Stimulated activated CD8-positive, alpha-beta memory T cell treated with anti-CD3 and anti-CD28 coated beads, Interleukin-2, amount 100 ng/mL, for 1 hour (primary cell): ENCODE measurements at places on chromosomes 3 and 15.

DNA sequence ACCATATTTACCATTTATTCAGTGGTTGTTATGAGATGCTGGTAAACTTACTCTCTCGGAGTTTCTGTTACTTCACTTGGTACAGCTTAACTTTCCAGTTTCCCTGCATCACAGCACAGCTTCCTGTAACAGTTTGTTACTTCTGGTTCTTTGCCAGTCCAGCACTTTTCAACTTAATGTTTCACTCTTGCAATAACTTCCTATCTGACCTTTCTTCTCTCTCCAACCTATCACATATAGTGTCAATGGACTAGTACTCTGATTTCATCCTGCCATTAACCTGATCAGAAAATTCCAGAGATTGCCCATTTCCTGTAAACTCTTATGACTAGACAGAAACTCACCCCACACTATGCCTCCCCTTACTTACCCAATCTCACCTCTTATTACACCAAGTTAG lies 3.9 kb upstream of the ATP11B start:
- DNase-seq: no peak

DNA sequence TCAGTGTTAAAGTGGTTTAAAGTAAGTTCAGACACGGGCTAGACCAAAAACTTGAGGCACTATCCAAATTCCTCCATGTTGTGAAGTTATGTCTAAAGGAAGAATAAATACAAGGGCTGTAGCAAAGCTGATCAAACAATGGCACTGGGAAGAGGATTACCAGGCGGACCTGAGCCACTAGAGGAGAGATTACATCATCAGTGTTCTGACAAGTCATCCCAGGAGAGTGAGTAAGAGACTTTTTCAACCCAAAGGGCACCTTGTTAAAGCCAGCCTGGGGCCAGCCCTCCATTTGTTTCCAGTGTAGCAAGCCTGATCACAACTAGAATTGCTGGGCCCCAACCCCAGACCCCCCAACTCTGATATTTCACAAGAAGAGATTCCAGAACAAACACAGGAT lies 166.9 kb downstream of the DCLK3 start:
- no peak for DNase-seq

GRCh38 chr15:35168464-35168863 lies 83.4 kb upstream of the NANOGP8 start:
- DNase-seq: no peak

DNA sequence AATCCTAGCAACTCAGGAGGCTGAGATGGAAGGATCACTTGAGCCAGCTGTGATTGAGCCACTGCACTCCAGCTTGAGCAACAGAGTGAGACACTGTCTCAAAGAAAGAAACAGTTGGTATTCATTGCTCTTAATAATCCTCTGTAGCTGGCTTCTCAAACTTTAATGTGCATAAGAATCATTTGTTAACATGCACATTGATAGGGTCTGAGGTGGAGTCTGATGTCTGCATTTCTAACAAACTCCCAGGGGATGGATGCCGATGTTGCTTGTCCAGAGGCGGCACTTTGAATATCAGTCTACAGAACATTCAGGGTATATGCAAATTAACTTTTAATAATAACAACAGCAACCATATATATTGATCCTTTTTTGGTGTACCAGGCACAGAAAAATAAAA lies 39.9 kb downstream of the NKIRAS1 start:
- DNase-seq: no peak

- DNase-seq: no peak
These were observed 12.0 kb upstream of the GNB4 start for GRCh38 chr3:179463319-179463718.

GRCh38 chr3:162337630-162338029 lies 841.0 kb downstream of the OTOL1 start:
- no peak for DNase-seq

DNA sequence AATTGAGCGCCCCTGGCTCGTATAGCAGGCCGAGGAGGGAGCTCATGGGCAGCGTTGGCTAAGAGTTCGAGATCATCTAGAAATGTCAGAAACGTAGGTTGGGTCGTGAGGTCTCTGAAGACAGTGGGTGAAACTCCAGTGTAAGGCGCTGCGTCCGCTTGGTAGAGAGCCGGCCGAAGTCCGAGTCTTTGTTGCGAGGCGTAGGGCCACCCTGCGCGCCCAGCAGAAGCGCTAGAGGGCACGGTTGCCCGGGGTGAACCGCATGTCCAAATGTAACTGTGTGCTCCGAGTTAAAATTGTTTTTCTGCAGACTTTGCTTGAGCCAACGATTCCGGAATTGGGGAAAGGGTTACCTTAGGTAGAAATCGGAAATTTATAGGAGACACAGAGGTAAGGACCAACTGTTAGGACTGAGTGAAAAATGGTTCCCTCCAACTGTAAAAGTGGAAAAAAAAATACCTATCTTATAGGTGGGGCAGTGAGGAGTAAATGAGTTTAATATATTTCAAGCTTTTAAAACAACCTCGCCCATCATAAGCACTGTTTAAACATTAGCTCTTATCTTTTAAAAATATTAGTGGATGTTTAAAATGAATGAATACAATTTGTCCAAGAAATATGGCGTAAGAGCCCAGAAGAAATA lies 993 bp upstream of the SIAH2 start:
- no peak for DNase-seq

GRCh38 chr15:76386178-76386577 lies 49.6 kb downstream of the ISL2 start:
- no peak for DNase-seq

DNA sequence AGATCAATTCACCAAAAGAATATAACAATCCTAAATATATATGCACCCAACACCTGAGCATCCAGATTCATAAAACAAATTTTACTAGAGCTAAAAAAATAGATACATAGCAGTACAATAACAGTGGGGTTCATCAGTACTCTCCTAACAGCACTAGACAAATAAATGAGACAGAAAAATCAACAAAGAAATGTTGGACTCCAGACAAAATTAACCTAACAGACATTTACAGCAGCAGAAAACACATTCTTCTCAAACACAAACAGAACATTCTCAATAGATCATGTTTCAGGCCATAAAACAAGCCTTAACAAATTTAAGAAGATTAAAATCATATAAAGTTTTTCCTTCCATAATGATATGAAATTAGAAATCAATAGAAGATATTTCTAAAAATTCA lies 124.8 kb upstream of the NECTIN3 start:
- DNase-seq: no peak

- DNase-seq: no peak
These were observed 9.5 kb downstream of the CA12 start for GRCh38 chr15:63372018-63372705.

DNA sequence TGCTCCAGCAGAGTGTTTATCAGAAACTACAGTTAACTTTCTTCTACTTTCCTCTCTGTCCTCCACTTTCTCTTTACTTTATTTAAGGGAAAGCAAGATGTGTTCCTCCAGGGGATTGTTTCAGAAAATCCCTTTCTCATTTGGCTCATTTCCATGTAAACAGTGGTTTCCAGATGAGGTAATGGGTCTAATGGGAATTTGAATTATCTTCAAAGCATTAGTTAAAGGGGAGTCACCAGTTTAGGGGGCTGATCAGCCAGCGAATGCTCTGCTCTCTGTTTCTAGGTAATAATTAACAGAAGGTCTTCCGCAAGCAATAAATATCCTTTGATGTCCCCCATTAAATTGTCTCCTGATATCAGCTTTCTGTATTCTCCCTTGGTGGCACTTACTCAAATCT lies 30.4 kb upstream of the ZNF639 start:
- no peak for DNase-seq

GRCh38 chr3:30017901-30018300 lies 588.5 kb upstream of the TGFBR2 start:
- no peak for DNase-seq

DNA sequence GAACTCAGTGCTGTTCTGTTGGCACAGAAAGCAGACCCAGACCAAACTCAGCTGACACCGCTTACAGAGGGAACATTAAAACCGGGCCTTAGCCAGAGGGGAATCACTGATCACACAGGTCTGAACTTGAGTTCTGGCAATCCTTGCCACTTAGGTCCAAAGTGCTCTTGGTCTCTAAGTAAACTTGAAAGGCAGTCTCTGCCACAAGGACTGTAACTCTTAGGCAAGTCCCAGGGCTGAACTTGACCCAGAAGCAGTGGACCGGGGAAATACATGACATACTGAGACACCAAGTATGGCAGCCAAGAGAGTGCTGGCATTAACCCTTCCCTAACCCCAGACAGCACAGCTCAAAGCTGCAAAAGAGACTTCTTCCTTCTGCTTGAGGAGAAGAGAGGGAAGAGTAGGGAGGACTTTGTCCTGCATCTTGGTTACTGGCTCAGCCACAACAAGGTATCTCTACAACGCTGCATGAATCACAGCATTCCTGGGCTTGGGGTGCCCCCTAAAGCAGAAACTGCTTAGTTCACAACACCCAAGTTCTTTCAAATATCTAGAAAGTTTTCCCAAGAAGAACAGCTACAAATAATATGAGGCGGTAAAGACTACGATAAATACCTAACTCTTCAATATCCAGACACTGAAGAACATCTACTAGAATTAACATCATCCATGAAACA lies 32.5 kb downstream of the NAALADL2 start:
- no peak for DNase-seq

- DNase-seq: no peak
These were observed 22.1 kb downstream of the KLHL25 start for GRCh38 chr15:85772668-85773067.

DNA sequence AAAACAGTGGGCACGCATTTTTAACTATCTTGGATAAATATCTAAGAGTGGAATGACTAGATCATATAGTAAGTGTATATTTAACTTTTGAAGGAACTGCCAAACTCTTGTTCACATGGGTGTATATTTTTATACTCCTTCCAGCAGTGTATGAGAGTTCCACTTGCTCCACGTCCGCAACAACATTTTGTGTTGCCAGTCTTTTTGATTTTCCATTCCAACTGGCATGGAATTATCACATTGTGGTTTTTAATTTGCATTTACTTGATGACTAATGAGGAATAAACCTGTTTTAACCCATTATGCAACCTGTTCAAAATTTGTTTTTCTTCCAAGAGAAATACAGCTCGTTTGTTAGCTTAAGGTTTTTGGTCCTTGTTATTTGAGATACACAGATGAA lies 51.6 kb downstream of the ZNF621 start:
- no peak for DNase-seq

DNA sequence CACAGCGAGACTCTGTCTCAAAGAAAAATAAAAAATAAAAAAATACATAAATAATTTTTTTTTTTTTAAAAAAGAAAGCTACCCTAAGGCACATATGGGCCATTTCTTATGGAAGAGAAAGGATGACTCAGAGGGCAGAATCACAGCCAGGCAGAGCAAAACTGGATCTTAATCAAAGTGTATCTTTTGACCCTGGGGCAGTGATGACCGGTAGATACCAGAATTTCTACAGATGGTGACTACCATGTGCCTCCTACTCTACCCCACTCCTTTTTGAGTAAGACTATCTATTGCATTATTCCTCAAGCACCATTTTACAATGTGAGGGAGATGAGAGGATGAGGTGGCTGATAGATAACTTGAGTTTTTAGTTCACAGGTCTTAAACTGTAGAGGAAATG lies 26.0 kb downstream of the TARS3 start:
- no peak for DNase-seq
